ENCODE measurements at places on chromosomes 4 and X.

GRCh38 chr4:158625544-158625943 lies 46.1 kb downstream of the C4orf46 start:
- DNase-seq: no peak

GRCh38 chrX:48695534-48695896 lies 1.0 kb upstream of the SUV39H1 start:
- DNase-seq: no peak

DNA sequence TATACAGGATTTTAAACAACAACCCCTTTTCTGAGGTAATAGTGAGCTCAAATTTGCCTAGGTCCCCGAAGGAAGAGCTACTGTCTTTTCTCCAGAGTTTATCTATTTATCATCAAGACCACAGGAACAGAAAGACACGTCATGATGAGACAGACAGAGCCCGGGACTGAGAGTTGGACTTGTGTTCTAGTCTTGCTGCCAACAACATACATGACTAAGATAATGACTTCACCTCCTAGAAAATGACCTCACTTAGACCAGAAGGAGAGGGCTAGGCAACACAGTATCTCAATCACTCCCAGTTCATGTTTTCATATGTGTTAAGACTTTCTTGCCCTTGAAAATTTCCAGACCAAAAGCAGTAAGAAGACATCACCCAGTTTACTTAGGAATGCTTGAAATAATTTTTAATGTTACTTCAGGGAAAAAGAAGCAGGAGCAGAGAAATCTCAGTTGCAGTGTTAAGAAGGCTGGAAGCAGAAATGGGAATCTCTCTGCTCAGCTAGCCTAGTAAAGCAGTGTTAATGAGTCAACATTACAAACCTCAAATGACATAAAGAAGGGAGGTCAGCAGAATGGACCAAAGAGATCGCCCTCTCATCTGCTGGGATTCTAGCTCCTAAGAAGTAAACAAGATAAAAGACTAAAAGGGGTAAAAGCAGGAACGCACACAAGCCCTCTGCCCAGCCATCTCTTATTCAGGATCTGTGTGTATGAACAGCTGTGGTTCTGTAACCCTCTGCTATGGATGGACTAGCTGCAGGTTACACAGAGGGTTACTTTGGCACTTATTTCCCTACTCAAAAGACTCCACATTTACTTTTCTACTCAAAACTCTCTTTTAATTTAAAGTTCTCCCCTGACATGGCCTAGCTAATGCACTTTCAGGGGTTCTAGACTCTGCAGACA lies 24.8 kb downstream of the PDGFC start:
- DNase-seq: no peak

DNA sequence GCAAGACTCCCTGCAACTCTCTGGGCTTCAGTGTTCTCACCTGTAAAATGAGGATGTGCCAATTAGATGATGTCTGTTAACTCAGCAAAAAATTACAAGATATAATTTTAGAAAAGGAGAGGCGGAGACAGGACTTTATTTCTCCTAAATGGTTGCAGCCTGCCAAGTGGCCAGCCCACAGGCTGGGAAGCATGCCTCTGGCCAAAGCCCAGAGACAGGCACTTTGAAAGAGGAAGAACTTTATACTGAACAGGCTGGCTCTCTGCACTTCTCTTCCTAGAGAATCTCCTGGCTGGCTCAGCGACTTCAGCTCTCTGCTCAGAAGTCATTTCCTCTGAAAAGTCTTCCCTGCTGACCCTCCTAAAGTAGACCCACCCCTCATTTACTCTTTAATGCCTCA lies 3.7 kb downstream of the PRDM5 start:
- DNase-seq: no peak

GRCh38 chr4:109171070-109171469 lies 131.4 kb downstream of the COL25A1 start:
- DNase-seq: no peak

GRCh38 chr4:8248091-8248490 lies 21.5 kb upstream of the HTRA3 start:
- DNase-seq: no peak

GRCh38 chr4:9988933-9989332 lies 32.4 kb downstream of the SLC2A9 start:
- no peak for DNase-seq

GRCh38 chr4:86947501-86948120 lies 12.8 kb downstream of the AFF1 start:
- no peak for DNase-seq

- no peak for DNase-seq
Measured at GRCh38 chr4:76420188-76420761, 666 bp downstream of the CCDC158 start.

DNA sequence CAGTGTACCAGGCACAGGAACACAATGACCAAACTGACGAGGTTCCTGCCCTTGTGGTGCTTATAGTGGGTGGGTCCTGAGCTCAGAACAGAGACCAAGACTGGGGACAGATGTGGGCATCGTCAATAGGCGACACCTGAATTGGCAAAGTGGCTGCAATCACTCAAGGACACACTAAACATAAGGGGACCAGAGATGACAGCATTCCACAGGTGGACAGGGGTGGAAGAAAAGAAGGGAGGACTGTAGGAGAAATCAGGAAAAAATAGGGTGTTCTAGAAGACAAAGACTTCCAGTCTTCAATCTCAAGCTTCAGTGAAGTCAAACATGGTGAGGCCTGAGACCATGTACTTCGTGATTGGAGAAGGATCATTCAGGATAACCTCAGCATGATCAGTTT lies 5.8 kb downstream of the SH3KBP1 start:
- no peak for DNase-seq

DNA sequence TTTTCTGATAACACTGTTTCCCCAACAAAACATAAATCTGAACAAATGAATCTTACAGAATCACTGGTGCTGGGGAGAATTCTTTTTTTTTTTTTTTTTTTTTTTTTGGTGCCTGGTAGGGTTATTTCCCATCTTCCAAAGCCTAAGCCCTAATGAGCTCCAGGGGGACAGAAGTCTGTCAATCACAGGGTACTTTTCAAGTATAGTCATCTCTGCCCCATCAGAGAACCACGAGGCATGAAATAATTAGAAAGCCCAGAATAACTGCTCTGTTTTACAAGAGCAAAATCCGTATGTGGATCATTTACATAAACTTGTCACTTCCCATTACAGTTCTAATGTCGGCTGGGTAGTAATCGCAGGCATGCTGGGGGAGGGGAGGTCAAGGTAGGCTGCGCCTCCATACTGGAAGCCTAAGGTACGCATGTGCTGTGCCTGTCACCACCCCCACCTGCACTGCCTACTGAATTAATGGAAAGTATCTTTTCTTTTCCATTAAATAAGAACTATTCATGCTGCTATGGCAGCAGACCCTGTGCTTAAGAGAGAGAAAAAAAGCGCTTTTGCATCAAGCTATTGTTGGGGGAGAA lies 164.7 kb upstream of the LEF1 start:
- peak; percentile 5 for DNase-seq

GRCh38 chrX:110146521-110146920 lies 143.6 kb downstream of the TMEM164 start:
- DNase-seq: peak; percentile 42

GRCh38 chr4:76550966-76551780 lies 116.1 kb downstream of the SHROOM3 start:
- DNase-seq: no peak

All from germinal center (tissue), 1 donor.